ENCODE measurements at places on chromosomes 6 and 20.

DNA sequence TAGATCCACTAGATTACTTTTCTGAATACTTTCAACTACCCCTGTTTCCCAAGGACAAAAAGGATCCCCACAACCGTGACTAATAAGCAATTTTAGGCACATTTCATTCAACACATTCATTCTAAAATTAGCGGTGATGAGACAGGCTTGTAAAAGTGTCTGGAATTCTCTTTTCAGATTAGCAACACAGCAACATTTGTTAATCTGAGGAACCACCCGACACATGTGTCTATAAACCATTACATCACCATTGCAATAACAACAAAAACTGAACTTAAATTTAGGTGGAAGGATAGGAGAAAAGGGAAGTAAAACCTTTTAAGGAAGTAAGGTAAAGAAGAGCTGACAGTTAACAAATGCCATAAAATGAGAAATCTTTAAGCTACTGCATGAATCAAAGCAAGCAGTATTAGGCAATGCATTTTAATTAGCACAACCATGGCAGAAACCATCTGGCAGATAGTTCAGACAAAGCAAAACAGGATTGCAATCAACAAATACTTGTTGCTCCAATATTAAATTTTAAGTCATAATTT is 49.1 kb downstream of the MAP3K7 start:
- no peak for DNase-seq

DNA sequence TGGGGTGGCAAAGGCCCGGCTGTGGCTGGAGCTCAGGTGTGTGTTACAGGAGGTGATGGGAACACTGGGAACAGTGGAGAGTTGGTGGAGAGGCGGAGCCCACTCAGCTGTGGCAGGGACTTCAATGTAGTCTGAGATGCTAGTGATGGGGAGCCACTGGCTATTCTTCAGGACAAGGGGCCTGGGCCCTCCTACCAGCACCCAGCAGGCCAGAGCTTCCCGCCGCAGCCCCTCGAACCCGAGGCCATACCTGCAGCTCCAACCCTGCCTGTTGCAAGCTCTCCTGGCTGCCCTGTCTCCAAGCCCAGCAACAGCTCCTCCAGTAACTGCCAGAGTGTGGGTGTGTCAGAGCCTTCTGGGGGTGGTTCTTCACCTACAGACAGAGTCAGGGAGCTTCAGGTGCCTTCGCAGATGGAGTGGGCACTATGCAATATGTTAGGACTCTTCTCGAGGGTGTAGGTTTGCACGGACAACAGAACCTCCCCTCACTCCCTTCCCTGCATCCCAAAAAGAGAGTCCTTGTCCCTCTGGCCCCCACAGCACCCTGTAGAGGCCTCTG is 146.2 kb upstream of the MLN start:
- peak; percentile 48 for DNase-seq

- DNase-seq: no peak
Observed at GRCh38 chr6:42131531-42131930, 10.9 kb downstream of the C6orf132 start.

DNA sequence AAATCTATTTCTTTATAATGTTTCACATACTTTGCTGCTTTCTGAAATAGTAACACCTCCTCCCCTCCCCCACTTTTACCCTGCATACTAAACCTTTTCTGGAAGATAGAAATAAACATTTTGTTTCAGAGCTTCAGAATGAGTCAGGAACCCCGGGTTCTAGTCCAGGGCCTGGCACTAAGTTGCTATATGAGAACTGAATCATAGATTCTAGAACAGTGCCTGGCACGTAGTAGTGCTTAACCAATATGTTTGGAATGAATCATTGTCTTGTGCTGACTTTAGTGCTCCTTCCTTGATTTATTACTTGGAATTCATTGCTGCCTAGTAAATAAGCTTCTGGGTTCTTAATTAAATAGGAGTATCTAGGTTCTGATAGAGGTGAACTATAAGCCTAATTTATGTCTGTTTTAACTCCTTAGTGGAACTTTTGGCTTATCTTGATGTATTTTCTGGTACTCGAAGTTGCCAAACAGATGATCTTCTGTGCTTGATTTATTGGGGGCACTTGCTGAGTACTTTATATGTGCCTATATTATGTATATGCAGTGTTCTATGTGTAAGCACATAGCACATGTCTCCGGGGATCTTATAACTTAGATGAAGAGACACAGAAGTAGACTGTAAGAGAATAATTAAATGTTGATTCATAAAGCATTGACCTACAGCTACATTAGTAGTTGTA is 18.6 kb downstream of the TAB2 start:
- no peak for DNase-seq

DNA sequence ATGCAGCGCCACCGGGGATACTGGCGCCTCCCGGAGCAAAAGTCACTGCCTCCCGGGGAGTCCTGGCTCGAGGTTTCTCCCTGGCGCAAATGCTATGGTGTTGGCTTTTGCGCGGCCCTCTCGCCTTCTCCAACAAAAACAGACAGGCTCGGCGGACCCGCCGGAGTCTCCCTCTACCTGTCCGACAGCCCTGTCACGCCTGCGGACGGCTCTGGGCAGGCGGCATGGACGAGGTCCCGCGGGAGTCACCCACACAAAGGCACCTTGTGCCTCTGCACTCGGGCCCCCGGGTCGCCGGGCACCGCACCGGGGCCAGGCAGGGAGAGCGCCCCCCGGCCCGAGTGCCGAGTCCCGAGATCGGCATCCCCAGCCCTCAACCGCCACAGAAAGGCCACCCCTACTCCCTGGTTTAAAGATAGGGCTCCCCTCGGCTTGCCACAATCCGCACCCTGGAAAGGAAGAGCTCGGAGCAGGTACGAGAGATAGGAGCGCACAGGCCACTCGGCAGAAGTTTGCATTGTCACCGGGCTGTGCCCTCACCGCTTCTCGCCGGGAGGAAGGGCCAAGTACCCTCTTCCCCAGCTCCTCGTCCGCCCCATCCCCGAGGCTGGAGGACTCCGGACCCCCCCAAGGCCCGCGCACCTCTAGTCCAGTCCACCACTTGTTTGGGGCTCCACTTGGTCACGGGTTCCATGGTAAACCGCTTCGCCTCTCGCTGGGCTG is 903 bp downstream of the CNKSR3 start:
- peak; percentile 83 for DNase-seq

DNA sequence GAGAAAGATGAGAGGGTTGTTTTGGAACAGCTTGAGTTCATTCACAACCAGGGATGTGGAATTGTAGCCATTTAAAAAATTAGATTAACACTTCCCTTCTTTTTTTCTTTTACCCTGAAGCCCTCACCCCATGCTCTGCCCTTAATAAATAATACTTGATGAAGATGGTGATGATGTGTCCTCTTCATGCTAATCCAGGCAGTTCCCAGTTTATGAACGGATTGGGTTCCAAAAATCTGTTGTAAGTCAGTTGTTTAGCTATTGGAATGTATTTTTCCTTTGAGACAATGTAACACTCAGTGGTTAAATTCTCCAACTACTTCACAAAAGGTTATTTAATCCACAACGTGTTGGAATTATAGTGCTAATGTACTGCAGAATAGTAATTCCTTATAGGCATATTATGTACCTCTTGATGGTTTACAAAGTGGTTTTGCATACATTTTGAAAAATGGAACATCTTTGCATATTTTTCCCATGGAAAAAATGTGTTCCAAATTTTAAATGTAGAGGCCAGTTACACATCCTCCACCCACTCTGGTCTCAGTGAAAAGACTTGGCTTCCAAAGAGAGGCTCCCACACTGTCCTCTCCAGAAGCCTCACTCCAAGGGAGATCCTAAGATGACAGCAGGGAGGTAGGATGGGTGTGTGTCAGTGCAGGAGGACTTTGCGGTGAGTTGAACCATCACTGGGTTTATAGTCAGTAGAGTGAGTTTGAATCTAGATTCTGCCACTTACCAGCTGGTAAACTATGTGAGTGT is 45.8 kb upstream of the CEP162 start:
- DNase-seq: no peak

- DNase-seq: no peak
Observed at GRCh38 chr6:14889611-14890593, 356.0 kb upstream of the JARID2 start.
